ENCODE measurements at places on chromosomes 2 and 18.

- no peak for DNase-seq
Measured at GRCh38 chr18:67117804-67118203, 398.7 kb downstream of the DSEL start.

DNA sequence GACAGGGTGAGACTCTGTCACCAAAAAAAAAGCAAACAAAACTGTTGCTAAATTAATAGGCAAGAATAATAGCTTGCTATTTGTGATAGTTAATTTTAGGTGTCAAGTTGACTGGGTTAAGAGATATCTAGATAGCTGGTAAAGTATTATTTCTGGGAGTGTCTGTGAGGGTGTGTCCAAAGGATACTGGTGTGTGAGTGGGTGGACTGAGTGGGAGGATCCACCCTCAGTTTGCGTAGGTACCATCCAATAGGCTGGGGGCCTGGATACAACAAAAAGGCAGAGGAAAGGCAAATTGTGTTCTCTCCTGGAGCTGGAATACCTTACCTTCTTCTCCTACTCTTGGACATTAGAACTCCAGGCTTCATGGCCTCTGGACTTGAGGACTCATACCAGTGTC is 15.0 kb downstream of the DUSP11 start:
- no peak for DNase-seq

GRCh38 chr18:69596345-69596744 is 195.7 kb downstream of the DOK6 start:
- no peak for DNase-seq

- no peak for DNase-seq
Measured at GRCh38 chr2:64568836-64569235, 44.7 kb downstream of the AFTPH start.

DNA sequence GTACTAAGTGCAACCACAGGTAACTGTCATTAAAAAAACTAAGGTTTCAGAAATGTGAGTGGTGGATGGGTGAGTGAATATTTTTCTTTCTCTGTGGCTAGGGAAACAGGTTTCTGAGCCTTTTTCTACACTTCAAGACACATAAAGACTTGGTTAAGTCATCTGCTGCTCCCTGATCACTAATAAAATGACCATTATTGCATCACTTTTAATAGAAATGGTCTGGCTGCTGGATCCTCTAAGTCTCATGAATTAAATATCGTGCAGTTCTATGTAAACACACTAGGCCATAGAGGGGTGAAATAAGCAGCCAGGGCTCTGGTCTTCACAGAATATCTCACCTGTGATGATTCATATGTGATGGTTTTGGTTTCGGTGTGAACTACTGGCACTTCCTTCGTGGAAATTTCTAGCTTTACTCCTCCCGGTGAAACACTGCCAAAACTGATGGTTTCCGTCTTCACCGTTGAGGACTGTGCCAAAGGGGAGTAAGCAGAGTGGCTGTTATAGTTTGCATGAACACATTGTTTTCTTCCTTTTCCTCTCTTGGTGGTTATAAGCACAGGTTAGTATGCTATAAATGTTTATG is 100.4 kb upstream of the ZBTB14 start:
- DNase-seq: no peak

DNA sequence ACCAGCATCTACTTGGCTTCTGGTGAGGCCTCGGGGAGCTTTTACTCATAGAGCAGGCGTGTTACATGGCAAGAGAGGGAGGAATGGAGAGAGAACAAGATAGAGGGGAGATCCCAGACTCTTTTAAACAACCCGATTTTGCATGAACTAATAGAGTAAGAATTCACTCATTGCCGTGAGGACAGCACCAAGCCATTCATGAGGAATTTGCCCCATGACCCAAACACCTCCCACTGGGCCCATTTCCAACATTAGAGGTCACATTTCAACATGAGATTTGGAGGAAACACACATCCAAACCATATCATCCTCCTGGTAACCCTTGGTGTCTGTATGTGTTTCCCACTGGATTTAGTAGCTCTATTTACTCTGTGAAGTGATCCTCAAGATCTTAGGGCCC is 249.9 kb upstream of the SP5 start:
- DNase-seq: no peak

- no peak for DNase-seq
Measured at GRCh38 chr2:226891780-226892590, 56.1 kb downstream of the RHBDD1 start.

DNA sequence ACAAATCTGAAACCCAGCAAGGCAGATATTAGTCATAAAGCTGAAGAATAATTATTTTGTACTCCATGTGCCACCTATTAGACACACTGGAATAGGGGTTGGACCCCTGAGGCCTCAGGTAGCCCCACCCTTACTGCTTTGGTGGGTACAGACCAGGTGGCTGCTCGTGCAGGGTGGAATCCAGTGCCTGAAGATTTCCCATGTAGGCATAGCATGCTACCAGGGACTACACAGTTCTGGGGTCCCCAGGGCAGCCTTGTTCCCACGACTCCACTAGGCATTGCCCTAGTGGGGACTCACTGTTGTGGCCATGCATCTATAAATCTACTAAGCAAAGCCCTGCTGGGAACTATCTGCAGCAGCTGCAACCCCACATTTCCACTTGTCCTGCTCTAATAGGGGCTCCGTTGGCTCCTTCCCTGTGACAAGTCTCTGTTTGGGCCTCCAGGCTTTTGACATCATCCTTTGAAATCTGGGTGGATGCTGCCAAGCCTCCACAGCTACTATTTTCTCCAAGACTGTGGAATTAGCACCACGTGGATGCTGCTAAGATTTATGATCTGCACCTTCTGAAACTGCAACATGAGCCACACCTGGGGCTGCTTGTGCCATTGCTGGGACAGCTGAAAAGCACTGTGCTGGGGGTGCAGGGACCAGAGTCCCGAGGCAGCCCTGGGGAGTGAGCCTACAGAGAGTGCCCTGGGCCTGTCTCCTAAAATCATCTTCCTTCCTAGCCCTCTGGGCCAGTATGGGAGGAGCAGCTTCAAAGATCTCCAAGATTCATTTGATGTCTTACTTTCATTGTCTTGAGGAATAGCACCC is 303.8 kb downstream of the FSIP2 start:
- DNase-seq: no peak

DNA sequence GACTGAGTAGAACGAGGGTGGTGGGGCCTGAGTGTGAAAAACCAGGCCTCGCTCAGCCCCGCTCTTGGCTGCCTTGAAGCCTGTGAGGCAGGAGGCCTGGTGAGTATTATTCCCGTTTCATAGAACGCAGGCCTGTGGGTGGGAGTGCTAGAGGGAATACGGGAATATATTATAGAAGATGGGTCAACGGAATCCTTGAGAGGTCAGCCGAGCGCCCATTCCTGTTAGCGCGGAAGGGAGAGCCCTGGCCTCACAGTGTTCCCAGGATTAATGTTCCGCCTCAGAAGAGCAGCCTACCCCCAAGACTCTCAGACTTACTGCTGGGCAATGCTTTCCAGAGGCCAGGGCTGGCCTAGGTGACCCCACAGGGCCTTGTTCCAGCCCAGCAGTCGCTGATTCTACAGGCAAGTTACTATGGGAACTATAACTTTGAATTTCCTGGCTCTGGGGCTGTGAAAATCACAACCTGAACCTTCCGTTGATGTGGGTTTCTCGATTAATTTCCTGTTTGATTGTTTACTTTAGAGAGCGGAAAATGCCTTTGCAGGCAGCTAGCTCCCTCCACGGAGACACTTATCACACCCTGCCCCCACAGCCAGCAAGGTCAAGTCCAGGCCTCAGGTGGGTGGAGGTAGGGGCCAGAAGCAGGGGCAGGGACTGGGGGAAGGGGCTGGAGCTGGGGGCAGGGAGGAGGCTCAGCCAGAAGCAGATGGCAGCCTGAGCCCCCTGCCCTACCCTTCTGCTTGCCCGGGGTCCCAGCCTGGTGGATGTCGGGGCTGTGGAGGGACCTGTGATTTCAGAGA is 108.3 kb downstream of the SMAD7 start:
- no peak for DNase-seq

GRCh38 chr2:30932870-30933269 is 125.6 kb upstream of the CAPN13 start:
- DNase-seq: no peak

DNA sequence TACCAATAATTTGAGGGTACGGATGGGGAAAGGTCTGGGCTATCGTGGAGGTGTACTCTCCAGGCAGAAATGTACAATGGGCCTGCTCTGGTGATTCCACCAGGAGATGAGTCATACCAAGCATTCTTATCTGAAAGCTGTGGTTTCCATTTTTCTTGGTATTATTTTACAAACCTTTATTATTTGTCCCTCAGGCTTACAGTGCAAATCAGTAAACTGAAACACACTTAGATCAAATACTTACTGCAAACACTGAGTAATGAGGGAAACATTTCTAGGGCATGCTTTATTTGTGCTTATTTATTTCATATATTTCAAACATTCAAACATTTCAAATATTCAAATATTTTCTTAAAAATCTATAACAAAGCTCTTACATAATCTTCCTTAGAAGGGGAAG is 319.8 kb downstream of the RND3 start:
- DNase-seq: no peak

DNA sequence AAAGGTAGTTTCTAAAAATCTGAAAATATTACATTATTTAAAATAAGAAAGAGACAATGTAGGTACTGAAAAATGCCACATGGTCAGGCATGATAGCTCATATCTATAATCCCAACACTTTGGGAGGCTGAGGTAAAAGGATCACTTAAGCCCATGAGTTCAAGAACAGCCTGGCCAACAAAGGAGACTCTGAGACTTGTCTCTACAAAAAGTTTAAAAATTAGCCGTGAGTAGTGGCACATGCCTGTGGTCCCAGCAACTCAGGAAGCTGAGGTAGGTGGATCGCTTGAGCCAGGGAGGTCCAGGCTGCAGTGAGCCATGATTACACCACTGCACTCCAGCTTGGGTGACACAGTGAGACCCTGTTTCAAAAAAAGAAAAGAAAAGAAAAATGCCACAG is 21.8 kb downstream of the ATAD2B start:
- DNase-seq: no peak

DNA sequence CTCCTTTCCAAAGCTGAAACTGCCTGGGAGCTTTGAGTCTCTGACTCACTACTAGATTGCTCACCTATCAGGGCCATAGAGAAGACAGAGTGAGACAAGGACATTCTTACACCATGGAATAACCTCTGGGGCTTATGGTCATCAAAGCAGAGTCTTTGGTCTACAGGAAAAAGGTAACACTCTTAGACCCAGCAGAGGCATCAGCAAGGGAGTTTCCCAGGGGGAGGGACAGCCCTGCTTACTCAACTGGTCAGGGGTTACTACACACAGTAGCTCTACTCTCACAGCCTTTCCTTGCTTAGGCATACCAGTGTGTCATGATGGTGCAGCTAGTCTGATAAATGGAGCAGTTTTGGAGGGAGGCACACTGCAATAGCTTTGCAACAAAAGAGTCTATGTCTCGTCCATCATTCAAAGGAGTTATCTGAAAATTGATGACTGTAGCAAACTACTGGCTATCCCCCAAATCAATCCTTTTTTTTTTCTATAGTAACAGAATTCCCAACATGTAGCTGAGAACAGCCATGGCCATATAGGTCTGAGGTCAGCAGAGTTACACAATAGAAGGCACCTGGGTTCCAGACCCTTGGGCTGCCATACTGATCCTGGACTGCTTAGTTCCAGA is 22.4 kb upstream of the CD28 start:
- DNase-seq: no peak

- DNase-seq: no peak
Measured at GRCh38 chr2:174633623-174633930, 36.0 kb upstream of the WIPF1 start.

GRCh38 chr2:28952836-28953211 is 28.3 kb upstream of the TOGARAM2 start:
- DNase-seq: no peak

DNA sequence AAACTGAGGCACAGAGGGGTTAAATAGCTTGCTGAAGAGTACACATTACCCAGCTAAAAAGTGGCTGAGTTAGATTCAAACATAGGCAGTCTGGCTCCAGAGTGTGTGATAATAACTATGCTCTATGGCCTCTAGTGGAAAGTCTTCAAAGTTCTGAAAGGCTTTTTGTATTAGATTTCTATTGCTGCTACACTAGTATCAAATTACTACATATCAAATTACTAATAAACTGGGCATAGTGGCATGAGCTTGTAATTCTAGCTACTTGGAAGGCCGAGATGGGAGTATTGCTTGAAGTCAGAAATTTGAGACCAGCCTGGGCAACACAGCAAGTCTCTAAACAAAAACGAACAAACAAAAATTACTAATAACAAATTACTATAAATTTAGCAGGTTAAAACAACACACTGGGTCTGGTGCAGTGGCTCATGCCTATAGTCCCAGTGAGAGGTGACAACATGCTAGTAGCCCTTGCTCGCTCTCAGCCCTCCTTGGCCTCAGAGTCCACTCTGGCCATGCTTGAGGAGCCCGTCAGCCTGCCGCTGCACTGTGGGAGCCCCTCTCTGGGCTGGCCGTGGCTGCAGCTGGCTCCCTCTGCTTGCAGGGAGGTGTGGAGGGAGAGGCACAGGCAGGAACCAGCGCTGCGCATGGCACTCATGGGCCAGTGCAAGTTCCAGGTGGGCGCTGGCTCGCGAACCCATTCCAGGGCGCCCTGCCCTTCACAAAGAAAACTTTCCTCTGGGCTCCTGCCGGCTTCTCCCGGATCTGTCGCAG is 38.2 kb upstream of the TWSG1 start:
- DNase-seq: no peak

GRCh38 chr18:73476031-73476430 is 608.2 kb upstream of the NETO1 start:
- DNase-seq: no peak

DNA sequence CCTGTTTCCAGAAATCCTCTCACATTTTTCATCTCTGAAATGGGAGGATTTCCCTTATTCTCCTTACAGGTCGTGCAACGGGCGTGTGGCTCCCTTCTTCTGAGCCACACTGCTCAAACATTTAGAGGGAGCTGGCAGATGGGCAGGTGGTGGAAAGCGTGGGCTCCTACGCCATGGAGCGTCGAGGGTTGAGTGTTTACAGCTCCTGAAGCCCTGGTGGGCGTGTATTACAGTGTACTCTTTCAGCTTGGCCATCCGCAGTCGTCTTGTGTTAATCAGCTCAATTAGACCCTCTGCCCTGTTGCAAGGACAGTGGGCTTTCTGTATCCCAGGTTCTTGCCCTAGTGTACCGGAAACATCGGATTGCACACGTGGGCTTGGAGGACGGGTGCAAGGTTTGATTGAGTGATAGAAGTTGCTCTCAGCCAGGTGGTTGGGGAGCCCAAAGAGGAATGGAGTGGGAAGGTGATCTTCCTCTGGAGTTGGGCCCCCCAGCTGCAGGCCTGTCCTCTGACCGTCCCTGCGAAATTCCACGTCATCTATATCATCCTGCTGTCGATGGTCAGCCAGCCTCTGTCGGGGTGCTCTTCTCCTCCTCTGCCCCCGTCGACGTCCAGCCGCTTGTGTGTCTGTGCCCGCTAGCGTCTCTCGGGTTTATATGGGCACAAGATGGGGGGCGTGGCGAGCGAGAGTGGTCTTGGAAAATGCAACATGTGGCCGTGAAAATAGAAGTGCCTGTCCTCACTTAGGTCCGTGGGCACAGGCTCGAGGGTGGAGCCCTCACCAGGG is 120.3 kb upstream of the DSEL start:
- DNase-seq: no peak

Data from effector CD8-positive, alpha-beta T cell (primary cell).